ENCODE measurements at places on chromosomes 1 and 21.

GRCh38 chr1:6496365-6496721 is 4.9 kb upstream of the PLEKHG5 start:
- no peak for DNase-seq

DNA sequence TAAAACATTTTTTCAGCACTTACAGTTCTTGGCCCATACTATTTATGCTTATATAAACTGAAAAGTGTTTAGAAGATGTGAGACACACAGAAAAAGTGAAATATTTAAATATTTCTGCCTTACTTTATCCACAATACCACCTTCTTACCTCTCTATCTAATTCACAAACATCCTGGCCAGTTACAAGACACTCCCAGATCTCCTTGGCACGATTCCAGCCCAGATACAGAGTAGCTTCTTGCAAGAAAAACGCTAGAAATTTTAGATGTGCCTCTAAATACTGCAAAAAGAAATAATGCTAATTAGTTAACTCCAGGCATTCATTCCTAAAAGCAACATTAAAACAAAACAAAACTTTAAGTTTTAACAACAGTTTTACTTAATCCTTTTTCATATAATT is 68.4 kb downstream of the USP24 start:
- DNase-seq, result peak; percentile 43

- DNase-seq, result no peak
Observed at GRCh38 chr1:182332261-182333060, 59.1 kb downstream of the GLUL start.

DNA sequence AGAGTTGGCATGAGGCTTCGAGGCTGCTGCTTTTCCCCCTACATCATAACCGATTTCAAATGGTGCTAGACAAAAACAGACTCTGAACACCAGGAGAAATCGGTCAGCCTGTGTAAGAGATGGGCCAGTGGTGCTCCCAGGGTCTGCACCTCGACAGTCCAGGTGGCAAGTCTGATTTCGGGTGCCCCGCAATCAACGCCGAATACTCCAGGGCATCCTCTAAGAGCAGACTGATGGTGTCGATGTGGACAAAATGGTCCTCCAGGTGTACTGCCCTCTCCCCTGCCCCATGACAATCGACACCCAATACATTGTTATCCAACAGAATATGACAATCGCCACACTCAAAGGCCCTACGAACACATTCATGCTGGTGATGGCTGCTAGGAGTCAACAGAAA is 50.0 kb downstream of the CD46 start:
- no peak for DNase-seq

DNA sequence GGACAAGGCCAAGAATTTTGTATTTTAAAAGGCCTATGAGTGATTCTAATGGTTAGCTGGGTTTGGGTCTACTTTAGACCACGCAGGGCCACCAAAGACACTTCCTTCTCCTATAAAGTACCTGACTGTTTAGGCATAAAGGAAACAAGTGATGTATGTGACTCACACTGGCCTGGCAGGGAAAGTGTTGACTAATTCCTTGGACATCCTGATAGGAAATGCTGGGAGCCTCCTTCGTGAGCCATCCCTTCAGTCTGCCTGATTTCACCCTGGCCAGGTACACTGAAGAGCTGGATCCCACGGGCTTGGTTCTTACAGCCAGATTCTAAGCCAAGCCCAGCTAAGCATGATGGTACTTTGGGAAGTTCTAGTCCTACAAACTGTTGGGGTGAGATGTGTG is 100.5 kb upstream of the HMGB4 start:
- no peak for DNase-seq

DNA sequence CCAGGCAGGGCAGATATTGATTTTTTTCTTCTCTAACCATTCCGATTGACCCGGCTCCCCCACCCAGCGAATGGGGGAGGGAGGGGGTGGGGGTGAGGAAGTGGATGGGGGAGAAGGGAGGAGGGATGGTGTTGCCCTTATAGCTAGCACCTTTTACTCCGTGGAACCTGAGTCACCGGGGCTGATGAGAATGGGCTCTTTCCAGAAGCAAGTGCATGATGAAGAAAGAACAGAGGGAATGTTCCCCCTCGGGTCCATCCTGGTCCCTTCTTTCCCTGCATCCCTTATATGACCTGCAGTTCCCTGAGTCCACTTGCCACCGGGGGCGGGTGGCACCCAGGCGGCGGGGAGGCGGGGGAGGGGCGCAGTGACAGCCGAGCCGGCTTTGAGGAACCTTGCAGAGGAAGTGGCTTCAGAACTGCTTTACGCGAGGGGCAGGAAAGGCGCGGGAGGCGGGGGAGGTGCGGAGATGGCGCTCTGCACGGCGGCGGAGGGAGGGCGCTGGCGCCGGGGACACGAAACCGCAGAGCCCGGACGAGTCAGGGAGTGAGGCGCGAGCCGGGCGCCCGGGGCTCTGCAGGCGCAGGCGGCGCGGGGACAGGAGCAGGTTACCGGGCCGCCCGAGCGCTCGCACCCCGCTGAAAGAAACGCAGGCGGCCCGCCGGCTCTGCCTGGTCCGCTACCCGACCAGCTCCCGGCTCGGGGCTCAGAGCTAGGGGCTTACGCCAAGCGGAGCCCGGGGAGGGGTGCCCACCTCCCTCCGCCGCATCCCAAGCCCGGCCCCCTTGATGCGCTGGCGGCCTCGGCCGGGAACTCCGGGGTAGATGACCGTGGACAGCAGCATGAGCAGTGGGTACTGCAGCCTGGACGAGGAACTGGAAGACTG is 49.7 kb downstream of the RASSF5 start:
- peak; percentile 96 for DNase-seq

GRCh38 chr1:99017655-99018054 is 13.0 kb upstream of the PLPPR5 start:
- no peak for DNase-seq
